Epithelial cell of proximal tubule (primary cell): ENCODE measurements at places on chromosomes 13 and 19. TPM values are rescaled to one million over a fixed set of nuclear protein-coding genes. Genes with fewer than 3 reads are reported as not detected.

DNA sequence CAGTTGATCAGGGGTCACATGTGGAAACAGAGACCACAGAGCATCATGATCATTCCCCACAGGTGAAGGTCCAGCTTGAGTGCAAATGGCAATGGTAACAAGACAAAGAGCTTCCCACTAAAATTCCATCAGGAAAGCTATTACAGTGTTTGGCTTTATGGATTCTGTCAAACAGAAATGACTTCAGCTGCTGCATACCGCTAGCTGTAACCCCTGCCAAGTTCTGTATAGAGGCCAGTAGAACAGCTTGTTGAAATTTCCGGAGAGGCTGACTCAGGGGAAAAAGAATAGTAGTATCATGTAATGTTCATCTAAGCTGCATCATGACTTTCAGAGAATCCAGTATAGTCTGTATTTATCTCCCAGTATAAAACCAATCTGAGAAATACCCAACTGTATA is 1704.7 kb downstream of the SLITRK5 start:
- DNase-seq = no peak

DNA sequence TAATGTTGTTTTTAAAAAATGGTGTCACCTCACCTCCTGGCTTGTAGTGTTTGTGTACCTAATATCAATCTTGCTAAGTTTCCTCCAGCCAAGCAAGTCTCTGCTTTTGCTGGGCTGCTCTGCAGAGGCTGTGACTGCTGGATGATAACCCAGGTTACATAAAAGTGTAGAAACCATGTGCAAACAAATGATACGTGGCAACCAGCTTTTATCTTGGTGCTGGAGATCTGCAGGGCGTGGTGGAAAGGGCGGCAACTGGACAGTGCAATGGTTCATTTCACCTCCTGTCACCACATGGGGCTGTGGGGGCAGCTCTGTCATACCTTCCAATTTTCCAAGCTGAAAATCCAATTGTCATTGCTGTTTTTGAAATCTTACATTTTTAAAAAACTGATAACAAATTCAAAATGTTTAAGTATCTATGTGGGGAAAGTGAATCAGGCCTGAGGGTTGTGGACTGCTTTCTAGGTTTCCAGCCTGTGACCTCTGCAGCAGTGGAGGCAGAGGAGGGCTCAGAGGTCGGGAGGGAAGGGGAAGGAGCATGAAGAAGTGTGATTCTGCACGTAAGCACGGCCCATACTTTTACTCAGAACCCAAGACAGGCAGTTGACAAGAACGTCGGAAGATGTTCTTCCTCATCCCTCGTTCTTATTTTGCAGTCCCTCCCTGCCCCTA is 9.7 kb downstream of the GPR42 start:
- no peak for DNase-seq

DNA sequence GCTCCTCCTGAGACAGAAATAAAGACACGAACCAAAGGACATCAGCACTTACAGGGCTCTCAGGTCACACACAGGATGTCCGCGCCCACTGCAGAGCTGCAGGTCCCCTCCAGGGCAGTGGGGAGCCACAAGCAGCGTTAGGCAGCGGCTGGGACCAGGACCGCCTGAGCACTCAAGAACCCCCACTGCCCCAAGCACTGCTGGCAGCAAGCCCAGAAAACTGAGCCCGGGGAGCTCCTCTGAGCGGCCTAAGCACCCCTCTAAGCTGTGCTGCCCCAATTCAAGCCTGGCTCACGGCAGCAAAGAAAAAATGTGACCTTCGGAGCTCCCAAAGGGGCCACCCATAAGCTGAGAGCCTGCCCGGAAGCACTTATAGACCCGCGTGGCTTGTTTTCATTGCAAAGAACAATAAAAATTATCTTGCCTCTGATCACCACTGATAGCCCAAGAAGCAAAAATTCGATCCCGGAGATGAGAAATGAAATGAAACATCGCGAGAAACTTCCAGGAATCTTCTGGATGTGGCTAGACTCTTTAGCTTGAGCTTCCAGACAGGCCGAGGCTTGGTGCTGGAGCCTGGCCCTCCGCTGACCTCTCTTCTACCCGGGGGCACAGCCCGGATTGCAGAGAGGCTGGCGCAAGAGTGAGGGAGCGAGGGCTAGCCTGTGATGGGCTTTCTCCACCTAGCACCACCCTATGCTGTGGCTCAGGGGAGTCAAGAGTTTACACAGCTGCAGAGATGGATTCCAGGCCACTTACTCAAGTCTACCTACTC is 6.3 kb downstream of the DPP9 start:
- DNase-seq = no peak

DNA sequence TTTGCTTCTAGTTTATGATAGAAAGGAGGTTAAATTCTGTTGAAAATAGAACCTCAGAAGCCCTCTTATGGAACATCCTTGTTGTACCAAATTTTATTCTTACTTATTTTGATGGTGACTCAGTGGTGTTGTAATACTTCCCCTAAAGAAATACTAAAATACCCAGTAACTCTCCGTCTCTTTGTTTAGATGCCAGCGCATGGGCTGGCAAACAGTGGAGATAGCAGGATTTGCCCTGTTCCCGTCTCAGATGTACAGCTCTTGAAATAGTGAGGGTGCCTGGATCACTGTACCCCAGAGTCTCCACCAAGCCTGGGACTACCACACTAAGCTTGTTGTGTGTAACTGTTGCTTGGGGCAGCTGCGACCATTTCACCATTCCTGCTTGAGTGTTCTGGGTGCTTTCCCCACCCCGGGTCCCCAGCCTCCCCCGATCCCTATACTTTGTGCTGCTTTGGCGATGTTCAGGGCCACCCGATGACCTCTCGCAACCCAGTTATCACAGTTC is 67.0 kb upstream of the TEX29 start:
- DNase-seq = no peak

NCAN gene
- not detected in 2 replicates for total RNA-seq

CEACAM3 gene
- total RNA-seq = not detected in 2 replicates

DNA sequence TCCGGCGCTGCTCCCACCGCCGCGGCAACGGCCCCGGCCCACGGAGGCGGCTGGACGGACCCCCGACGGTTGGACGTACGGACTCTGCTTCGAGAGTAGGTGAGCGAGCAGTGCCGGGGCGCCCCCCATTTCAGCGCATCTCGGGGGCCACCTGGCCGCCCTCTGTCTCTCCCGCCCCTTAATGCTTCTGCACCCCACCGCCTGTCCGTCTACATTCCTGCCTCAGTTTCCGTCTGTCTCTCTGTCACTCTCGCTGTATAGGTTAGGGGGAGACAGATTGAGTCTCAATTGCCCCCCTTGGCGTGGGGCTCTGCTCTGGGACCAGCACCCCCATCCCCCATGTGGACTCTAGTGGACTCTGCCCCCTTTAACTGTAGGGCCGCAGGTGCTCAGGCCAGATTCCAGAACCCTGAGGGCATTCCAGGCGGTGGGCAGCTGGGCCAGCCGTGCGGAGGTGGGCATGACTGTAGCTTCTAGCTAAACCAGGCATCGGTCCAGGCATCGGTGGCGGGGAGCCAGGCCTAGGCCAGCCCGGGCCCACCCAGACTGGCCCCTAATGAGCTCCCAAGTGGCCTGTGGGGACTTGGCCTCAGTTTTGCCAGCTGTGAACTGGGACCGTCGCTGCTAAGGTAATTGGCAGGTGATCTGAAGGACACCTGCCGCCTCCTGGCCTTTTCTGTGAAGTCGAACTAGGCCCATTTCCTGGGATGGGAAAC is 373 bp downstream of the TNFAIP8L1 start:
- no peak for DNase-seq

- DNase-seq = no peak
Measured at GRCh38 chr13:20161275-20161950, 561 bp upstream of the GJA3 start.

GRCh38 chr19:7191946-7192691 is 102.1 kb downstream of the INSR start:
- no peak for DNase-seq

DNA sequence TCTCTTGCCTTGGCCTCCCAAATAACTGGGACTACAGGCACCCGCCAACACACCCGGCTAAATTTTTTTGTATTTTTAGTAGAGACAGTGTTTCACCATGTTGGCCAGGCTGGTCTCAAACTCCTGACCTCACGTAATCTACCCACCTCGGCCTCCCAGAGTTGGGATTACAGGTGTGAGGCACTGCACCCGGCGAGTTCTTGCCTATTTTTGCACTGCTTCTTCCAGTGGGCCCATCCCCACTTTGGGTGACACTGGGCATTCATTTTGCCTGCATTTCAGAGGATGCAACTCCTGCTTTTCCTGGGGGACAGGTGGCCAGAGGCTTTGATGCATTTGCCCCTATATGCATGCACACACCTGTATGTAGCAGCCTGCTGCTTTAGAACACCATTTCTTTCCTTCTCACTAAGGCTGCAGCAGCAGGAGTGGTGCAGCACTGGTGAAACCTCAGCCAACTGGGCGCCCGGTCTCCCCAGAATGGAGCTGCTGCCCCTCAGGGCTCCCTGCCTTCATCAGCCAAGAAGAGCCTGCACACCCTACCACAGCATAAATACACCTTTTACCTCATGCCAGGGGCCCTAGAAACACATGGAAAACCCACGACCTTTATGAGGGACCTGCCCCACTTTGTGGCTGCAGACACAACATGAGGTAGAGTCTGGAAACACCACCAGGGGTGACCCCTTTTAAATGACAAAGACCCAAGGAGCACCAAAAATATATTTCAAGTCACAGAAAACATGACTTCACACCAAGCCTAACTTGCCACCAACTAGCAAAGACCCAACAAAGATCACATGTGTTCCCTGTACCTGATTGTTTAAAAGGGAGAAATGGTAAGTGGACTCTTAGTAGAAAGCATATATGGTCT is 36.8 kb upstream of the POP4 start:
- no peak for DNase-seq

DNA sequence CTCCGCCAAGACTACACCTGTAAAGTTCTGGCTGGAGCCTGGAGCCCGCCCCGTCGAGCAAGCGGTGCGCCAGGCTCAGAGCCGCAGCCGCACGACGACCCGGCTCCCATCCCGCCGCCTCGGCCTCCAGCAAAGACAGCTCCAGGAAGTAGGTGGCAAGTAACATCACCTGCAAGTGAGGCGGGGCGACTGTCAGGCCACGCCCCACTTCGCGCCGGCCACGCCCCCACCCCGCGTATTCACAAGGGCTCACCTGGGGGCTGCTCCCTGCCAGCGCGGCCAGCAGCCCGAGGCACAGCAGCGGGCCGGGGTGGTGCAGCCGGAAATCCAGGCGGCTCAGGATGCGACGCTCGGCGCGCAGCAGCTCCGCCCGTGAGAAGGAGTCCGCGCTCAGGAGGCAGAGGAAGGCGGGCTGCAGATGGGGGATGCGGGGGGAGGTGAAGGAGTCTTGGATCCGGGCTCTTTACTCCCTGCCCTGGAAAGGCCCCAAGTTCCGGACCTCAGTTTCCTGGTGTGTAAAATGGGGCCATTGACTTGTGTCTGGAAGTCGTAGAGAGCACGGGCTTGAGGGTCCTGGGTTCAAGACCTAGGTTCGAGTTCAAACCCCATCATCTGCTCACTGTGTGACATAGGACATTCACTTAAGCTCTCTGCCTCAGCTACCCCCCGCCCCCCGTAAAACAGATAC is 3.2 kb downstream of the CCNP start:
- no peak for DNase-seq

LHB gene
- 3.6 TPM in 1 of 2 replicates, not detected in the other for total RNA-seq

DNA sequence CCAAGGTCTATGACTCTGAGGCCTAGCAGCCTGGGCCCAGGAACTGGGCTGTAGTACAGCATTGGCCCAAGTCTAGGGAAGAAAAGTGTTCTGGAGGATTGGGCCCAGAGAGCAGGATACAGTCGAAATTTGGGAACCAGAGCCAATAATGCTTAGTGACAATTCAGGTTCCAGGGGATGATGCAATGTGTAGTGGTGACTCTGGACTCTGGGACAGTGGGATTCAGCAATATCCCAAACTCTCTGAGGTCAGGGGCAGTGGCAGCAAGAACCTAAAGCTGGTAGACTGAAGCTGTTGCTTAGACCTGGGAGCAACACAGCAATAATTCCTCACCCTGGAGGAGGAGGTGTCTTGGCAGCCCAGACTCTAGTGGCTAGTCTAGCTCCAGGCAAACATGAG is 545.5 kb upstream of the ARGLU1 start:
- no peak for DNase-seq

DNA sequence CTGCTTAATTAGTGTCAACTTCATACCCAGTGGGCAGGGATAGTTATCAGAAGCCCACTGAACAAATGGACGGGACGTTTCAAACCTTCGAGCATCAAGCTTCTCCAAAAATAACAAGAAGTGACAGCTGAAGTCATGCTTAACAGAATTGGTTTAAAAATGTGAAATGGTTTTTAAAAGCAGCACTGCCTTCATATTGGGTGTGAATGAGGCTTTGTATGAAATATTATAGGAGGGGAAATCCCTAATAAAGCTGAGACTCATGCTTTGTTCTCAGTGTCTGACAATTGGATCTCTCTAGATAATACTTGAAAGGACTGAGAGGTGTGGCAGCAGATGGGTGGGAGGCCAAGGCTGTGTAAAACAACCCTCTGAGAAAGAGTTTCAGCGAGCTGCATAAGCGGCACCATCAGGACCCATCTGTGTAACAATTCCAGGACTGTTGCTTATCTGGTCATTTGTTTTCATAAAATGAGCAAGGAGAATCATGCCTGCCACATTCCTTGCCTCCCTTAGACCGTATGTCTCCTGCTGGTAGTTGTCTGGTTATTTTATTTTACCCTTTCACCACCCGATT is 667.7 kb downstream of the DIAPH3 start:
- no peak for DNase-seq

MBD3L3 gene
- not detected in 2 replicates for total RNA-seq

GRCh38 chr13:105665284-105665683 is 870.2 kb downstream of the EFNB2 start:
- peak; percentile 75 for DNase-seq

- no peak for DNase-seq
Measured at GRCh38 chr19:47445937-47446402, 25.7 kb downstream of the SLC8A2 start.

NAA16 gene
- 5.7 and 9.6 TPM in 2 replicates for total RNA-seq

AP1M2 gene
- 39.7 and 47.2 TPM in 2 replicates for total RNA-seq

DNA sequence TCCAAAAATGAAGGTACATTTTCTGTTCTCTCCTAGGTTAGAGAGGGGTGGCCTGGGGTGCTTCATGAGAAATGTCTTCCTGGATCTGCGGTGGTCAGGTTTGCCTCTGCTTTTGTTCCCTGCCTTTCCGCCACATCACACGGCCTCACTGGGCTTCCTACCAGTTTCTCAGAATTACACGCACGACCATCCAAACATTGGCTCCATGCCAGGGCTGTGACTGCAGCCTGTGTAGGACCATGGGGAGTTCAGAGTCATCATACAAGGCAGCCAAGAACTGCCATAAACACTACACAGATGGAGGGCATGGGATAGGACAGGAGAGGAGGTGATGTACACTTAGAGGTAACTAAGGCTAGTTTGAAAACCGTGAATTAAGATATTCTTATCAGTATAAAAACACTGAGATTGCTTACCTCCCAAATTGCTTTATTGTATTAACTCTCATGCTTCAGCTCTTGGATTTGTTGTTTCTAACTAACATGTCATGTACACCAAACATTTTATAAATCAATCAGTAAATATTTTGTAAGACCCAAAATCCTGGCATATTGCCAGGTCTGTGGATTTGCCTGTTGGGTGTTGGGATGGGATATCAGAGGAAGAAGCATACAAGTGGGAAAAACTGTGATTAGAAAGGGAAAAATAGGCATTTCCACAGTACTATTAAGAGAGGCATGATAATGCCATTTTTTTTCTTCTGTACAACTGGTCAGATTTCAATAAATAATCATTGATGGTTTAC is 45.2 kb downstream of the CDADC1 start:
- DNase-seq = no peak

- DNase-seq = no peak
Measured at GRCh38 chr13:47120282-47120681, 223.4 kb upstream of the HTR2A start.

- no peak for DNase-seq
Measured at GRCh38 chr19:5314012-5314906, 26.4 kb downstream of the PTPRS start.
